Endothelial cell of coronary artery (primary cell): ENCODE measurements at places on chromosomes 12 and 14. TPM values are rescaled to one million over a fixed set of nuclear protein-coding genes. Genes with fewer than 3 reads are reported as not detected.

The ACTR6 gene
- total RNA-seq, result 10.5 and 11.1 TPM in 2 replicates

The IL26 gene
- not detected in 2 replicates for total RNA-seq

The CCDC177 gene
- total RNA-seq, result not detected in 2 replicates

The DIO3 gene
- total RNA-seq, result not detected in 2 replicates

The GALNT9 gene
- total RNA-seq, result 0.36 and 1.1 TPM in 2 replicates

The TUBA1C gene
- 234 and 342 TPM in 2 replicates for total RNA-seq

The TMEM179 gene
- under 0.01 TPM in 1 of 2 replicates, not detected in the other for total RNA-seq

The NID2 gene
- 14.2 and 34.4 TPM in 2 replicates for total RNA-seq

The ANKS1B gene
- total RNA-seq, result 0.09 TPM in 1 of 2 replicates, not detected in the other
